ENCODE measurements at places on chromosomes 2 and 18. TPM values are rescaled to one million over a fixed set of nuclear protein-coding genes. Genes with fewer than 3 reads are reported as not detected.

GRCh38 chr2:138280999-138281695 is 220.4 kb upstream of the SPOPL start:
- no peaks in the 10 kb centered on the region for H3K27me3 ChIP-seq
- no peak overlapping the region for H3K4me3 ChIP-seq
- DNase-seq = no peak
- no peak overlapping the region for H3K27ac ChIP-seq
- H3K4me1 ChIP-seq = no peaks in the 10 kb centered on the region

DNA sequence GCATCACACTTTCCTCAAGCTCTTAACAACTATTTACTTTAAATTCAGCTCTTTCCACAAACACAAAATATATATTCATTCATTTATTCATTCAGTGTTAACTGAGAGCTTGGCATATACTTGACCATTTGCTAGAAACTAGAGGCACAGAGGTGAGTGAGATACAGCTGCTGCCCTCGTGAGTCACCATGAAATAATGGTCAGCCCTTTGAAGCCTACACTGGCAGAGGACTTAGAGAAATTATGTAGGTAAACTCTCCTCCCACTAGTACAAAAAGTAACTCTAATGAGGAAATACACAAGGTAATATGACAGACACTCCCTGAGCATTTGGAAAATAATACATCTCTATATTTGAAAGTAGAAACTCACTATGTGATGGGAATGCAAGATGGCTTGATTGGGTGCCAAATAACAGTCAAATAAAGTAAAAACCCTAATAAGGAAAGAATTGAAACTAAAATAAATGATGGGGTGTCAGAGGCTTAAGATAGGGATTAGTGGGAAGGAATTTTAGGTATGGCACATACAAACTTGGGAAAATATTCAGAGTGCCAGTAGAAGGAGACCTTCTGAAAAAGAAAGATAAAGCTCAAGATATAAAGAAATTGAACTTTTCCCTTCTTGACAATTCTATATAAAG is 61.1 kb downstream of the ANTXR1 start:
- no peak for DNase-seq
- H3K27ac ChIP-seq = no peak overlapping the region
- H3K27me3 ChIP-seq = no peaks in the 10 kb centered on the region
- H3K4me1 ChIP-seq = no peaks in the 10 kb centered on the region
- H3K36me3 ChIP-seq = no peaks in the 10 kb centered on the region
- H3K4me3 ChIP-seq = no peak overlapping the region

- peaks cover 10% of the 10 kb centered on the region for H3K36me3 ChIP-seq
- no peak overlapping the region for H3K27ac ChIP-seq
- H3K27me3 ChIP-seq = no peaks in the 10 kb centered on the region
- H3K4me3 ChIP-seq = no peak overlapping the region
These were observed 101.7 kb upstream of the TFCP2L1 start for GRCh38 chr2:121386707-121387106.

DNA sequence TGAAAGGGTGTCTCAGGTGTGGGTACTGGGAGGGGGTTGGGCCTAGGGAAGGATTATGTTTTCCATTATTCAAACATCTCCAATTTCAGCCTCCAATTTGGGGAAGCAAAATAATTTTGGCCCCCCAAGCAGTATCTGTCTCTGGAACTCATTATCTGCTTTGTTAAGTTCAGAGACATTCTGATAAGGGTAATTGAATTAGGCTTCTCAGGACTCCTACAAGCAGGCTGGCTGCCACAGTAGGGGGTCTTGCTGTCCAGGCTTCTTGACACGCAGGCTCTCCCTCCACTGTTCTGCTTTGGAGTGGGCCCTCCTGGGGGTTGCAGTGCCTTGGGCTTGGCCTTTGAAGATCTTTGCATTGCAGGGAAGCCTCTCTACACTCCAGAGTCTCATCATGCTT is 108.1 kb upstream of the SIX2 start:
- no peaks in the 10 kb centered on the region for H3K36me3 ChIP-seq
- no peak for DNase-seq
- no peaks in the 10 kb centered on the region for H3K27me3 ChIP-seq
- no peak overlapping the region for H3K27ac ChIP-seq
- H3K4me1 ChIP-seq = no peaks in the 10 kb centered on the region

DNA sequence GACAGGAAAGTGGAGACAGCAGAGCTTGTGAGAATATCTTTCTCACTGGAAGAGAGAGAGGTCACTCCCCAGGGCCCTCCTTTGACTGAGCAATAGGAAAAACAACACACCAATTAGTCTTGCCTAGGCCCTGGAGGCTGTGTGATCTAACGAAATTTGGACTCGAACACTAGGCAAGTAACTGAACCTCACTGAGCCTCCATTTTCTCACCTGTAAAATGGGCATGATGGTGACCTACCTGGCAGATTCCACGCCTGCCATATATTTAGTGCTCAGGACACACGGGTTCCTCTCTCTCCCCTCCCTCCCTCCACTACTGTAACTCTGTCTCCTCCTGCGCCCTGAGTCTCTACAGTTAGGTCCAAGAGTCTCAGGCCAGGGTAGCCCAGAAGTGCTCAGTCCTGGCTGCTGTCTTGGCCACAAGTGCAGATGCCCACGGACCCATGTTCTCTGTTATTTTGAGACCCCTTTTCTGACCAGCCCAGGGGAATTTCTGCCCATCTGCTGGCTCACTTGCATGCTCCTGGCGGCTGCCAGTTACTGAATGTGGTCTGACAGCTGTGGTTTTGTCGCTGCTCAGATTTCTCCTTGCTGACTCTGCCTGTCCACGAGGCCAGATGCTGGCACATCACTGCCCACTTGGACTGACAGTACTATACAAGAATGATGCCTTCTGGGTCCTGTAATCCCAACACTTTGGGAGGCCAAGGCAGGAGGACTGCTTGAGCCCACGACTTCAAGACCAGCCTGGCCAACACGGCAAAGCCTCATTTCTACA is 9.6 kb upstream of the GIGYF2 start:
- H3K4me3 ChIP-seq = no peak overlapping the region
- H3K27me3 ChIP-seq = no peaks in the 10 kb centered on the region
- no peaks in the 10 kb centered on the region for H3K4me1 ChIP-seq

DNA sequence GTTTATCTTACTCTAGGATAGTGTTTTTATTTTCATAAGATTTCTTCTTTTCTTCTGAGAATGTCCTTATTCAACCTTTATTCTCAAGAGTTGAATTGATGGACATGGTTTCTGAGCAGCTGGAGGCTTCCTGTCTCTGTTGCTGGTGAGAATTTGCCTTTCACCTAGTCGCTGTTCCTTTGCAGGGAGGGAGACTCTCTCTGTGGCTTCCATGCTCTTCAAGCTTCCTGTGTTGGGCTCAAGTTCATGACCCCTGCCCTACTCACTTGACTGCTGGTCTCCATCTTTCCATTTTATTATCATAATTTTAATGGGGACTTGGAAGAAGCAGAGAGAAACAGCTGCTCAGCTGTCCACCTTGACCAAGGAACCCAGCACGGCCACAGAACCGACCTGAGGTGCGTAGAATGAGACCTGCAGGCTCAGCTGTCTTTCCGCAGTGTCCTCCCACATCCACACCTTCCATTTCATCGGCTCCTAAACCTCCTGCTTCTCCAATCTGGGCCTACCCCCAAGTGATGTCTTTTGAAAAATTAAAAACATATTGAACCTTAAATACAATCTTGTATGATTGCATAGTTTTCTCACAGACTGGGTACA is 24.2 kb downstream of the TMEM18 start:
- no peaks in the 10 kb centered on the region for H3K27me3 ChIP-seq
- no peak for DNase-seq
- no peaks in the 10 kb centered on the region for H3K4me1 ChIP-seq
- no peaks in the 10 kb centered on the region for H3K36me3 ChIP-seq
- no peak overlapping the region for H3K4me3 ChIP-seq
- H3K27ac ChIP-seq = no peak overlapping the region

Gene SLC8A1
- total RNA-seq = 82.9 TPM

Gene CFAP53
- total RNA-seq = not detected

Gene PLA2R1
- 11.1 TPM for total RNA-seq

Measured in spleen (tissue), 13 donors.